Left renal cortex interstitium (tissue), 4 donors: ENCODE measurements at places on chromosomes 1 and 21. TPM values are rescaled to one million over a fixed set of nuclear protein-coding genes. Genes with fewer than 3 reads are reported as not detected.

TMEM240 gene
- 8.4 TPM for polyA plus RNA-seq

C8A gene
- 0.06 TPM for polyA plus RNA-seq

DNA sequence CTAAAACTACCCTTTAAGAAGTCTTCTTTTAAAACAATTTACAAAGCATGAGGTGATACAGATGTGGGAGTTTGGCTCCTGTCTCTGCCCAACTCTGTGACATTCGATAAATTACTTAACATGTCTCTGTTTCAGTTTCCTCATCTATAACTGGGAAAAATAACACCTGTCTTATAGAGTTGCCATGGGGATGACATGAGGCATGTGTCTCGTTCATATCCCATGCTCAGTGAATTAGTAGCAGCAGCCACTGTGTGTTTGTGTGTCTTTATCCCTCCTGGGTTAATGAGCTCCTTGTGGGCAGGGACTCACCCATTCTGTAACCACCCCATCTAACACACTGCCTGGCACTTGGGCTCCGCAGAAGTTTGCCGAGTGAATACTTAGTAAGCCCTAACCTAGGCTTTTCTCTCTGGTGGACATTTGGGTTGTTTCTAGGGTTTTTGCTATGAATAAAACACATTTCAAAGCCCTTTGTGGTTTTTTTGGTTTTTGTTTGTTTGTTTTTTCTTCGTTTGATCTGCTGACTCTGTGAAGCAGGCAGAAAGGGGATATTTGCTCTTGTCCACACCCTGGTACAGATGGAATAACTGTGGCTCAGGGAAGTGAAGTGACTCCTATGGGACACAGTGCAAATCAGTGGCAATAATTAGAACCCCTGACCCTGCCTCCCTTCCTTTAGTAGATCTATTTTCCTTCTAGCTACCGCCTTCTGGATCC lies 797 bp upstream of the KCNJ9 start:
- no peak for DNase-seq

A3GALT2 gene
- 0.21 TPM for polyA plus RNA-seq

SIK1 gene
- polyA plus RNA-seq = 2.5 TPM

DNA sequence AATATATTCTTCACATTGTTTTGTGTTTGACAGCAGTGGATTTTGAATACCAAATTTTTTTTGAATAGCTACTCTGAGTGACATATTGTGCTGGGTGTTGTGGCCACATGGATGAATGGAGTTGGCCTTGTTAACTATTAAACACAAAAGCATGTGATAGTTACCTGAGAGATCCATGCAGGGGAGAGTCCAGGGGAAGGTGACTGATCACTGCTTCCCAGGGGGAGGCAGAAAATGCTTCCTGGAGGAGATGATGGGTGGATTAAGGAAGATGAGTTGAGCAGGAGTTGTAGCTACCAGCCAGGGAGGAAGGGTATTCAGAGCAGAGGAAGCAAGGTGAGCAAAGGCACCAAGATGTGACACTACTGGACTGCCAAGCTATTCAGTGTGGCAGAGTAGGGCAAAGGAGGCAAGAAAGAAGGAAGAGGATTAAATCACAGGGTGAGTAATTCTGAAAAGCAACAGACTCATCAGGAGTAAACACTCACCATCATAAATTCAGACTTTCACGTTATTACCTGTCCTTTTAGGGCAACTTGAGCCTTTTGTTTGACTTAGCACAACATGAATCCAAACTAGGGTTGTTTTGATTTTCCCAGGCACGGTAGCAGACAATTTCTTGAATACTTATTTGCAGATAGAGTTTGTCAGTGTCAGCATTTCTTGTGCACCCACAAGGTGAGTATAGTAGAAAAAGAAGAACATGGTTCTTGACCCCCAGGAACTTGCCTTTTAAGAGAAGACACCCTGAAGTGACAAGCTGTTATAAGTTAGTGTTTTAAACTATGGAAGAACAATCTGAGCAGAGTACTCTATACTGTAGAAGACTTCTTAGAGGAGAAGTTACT lies 4.2 kb downstream of the CD46 start:
- no peak for DNase-seq

GRCh38 chr1:176032040-176032645 lies 174.9 kb downstream of the COP1 start:
- DNase-seq = no peak

RIMS3 gene
- 1.4 TPM for polyA plus RNA-seq

TRPM2 gene
- 1.2 TPM for polyA plus RNA-seq

- no peak for DNase-seq
Measured at GRCh38 chr1:19582318-19582717, 61.8 kb upstream of the NBL1 start.
